ENCODE measurements at places on chromosomes 2 and 18.
A peak's percentile ranks its signal among the peaks of the same experiment; 100 is the strongest.

DNA sequence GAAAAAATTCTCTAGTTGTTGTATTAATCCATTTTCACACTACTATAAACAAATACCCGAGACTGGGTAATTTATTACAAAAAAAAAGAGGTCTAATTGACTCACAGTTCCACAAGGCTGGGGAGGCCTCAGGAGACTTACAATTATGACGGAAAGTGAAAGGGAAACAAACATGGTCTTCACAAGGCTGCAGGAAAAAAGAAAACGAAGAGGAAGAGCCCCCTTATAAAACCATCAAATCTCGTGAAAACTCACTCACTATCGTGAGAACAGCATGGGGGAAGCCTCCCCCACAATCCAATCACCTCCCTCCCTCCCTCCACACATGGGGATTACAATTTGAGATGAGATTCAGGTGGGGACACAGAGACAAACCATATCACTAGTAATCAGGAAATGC is 61.7 kb upstream of the SPTBN1 start:
- no peaks in the 10 kb centered on the region for H3K27me3 ChIP-seq
- H3K4me3 ChIP-seq, result no peak overlapping the region
- H3K36me3 ChIP-seq, result no peaks in the 10 kb centered on the region
- no peak for DNase-seq
- H3K4me1 ChIP-seq, result no peaks in the 10 kb centered on the region

DNA sequence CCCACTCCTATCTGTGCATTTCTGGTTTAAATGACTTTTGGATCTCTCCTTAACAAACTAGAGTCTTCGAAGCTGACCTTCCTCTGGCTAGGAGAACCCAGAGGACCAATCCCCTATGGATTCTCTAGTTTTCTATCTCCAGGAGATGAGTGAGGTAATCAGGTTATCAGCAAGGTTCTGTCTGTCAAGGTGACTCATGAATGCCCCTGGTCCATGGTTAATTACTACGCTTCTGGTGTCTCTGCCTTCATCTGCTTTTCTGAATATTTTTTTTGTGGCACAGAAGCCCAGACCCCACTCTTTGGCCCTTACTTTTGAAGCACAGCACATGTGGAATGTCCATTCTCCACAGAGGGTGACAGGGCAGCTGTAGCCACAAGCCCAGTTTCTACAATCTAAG is 897.9 kb upstream of the KLHL29 start:
- no peaks in the 10 kb centered on the region for H3K27me3 ChIP-seq
- H3K36me3 ChIP-seq, result no peaks in the 10 kb centered on the region
- peaks cover 2% of the 10 kb centered on the region for H3K4me1 ChIP-seq
- H3K4me3 ChIP-seq, result no peak overlapping the region
- DNase-seq, result peak; percentile 66
- no peak overlapping the region for H3K27ac ChIP-seq

DNA sequence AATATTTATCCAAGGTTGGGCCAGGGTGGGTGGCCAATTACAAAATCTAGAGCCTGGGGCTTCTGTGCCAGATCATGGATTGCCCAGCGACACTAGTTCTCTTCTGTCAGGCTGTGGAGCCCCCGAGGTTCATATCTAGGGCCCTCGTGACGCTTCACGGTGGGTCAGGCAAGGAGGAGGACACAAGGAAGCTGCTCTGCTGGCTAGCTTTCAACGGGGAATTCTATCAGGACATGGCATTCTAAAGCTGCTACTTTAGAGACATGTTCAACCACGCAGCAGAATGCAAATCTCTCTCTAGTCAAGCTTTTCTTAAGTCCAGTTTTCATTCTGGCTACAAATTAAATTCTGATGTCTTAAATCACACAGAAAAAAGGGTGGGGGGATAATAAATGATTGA is 180.2 kb downstream of the THADA start:
- no peaks in the 10 kb centered on the region for H3K27me3 ChIP-seq
- H3K27ac ChIP-seq, result no peak overlapping the region
- H3K36me3 ChIP-seq, result no peaks in the 10 kb centered on the region

- no peaks in the 10 kb centered on the region for H3K36me3 ChIP-seq
- no peaks in the 10 kb centered on the region for H3K27me3 ChIP-seq
- no peak overlapping the region for H3K27ac ChIP-seq
- DNase-seq, result peak; percentile 63
- H3K4me1 ChIP-seq, result no peaks in the 10 kb centered on the region
- no peak overlapping the region for H3K4me3 ChIP-seq
Observed at GRCh38 chr2:54308186-54308585, 52.2 kb upstream of the TSPYL6 start.
